GM04503 (cell line): ENCODE measurements at places on chromosomes 3 and 15.

DNA sequence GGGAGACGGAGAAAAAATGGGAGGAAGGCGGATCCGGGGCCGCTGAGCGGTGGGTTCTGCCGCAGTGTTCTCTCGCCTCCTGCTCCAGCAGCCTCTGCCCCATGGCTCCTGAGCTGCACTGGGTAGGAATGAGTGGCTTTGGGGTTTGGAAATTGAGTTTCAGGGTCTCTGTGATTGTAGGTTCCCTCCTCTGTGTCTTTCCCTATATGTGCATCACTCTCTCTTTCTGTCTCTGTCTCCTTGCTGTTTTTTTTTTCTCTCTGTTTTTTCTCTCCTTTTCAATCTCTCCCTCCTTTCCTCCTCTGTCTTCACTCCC lies 1.9 kb downstream of the GRM7 start:
- no peak for DNase-seq

DNA sequence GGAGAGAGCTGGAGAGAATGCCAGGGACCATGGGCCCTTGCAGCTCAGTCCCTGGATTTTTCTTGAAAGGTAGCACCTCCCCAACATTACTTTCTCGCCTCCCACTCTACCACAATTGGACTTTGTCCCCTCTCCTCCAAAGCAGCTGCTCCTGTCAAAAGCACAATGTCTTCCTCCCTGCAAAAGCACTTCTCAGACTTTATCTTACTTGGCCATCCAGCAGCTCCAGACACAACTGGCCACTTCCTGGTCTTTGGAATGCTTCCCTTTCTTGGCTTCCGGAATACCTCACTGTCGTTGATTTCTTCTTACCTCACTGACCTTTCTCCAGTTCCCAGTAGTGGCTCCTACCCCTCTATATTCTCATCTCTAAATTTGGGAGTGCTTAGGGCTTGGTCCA lies 134.6 kb upstream of the PROK2 start:
- no peak for DNase-seq

DNA sequence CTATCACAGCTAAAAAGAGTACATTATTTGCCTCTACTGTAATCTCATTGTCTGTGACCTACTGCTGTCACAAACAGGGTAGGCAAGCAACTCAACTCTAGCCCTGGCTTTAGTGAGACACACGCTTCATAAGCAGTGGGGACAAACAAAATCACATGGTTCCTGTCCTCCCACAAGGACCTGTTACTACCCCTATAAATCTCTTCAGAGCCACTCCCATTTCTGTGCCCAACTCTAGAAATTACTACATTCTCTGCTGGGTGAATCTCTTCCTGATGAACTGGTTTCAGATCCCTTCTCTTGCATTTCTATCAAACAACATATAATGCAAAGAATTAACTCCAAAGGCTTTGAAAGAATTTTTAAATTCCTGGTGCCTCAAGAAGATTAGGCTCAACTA lies 117.3 kb downstream of the DMXL2 start:
- DNase-seq = no peak

DNA sequence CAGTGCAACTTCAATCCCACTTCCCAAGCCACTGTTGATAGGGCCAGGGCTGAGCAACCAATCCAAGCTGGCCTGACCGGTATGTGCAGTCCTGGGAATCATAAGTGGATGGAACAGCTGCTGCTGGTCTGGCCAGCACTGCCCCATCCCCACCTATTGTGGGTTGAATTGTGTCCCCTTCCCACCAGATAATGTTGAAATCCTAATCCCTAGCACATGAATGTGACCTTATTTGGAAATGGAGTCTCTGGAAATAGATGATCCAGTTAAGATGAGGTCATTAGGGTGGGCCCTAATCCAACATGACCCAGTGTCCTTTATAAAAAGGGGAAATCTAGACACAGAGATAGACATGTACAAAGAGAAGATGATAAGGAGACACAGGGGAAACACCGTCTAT lies 13.7 kb upstream of the PDIA5 start:
- no peak for DNase-seq

DNA sequence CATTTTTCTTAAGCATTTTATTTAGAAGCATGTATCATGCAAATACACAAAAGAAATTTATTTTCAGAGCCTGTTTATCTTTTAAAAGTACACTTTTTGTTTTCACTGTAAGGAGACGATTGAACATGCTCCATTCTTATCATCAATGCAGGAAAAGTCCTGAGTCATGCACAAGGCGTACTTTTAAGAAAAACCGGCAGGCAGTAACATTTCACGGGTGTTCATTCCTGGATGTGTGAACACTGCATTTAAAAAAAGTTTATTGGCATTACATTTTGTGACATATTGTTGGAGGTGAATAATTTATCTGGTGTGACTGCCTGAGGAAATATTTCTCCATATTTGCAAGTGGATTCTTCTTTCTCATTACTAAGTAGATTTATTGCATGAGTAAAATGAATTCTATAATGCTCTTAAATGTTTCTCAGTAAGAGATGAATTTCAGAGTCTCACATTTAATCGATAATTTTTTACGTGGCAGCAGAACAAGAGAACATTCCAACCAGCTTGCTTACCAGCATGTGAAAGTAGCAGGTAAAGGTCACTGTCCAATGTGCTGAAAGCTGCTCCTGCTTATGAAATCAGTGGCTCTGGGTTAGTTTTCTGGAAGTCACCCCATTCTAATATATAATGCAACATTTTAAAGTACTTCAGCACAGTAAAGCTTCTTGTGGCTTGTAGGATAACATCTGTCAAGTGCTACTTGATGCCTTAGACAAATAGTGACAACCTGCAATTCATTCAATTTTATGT lies 87.0 kb downstream of the SV2B start:
- no peak for DNase-seq

DNA sequence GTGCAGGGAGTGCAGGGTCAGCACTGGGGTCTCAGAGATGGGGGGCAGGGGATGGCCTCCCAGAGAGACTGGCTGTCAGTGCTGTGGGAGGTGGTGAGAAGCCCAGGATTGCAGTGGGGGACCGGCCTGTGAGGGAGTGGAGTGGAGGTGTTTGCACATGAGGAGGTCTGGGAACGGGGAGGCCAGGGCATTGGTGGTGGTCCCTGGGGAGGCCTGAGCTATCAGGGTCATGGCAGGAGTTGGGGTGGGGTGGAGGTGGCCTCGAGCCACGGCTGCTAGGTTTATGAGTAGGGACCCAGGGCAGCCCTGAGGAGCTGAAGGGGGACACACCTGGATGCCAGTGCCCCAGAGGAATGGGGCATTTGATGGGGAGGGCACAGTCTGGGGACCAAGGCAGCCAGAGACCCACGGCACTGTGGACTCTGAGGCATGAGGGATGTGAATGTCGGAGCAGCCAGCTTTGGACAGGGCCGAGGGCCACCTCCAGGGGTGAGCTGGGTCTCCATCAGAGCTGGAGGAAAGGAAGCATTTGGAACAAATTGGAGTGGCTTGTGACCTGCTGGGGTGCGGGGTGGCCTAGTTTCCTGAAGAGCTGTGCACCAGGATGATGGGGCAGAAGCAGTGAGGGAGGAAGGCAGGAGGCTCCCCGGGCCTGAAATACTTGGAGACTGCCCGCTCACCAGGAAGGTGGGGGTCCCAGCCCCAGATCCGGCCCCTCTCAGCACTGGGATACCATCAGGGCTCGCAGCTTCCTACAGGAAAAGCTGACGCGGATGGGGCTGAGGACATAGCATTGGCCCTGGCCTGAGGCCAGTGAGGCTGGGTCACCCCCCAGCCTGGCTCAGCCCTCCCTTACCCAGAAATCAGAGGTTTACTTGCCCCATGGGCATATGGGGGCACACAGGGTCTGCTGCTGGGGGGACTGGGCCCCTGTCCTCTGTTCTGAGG lies 9.5 kb upstream of the CSPG4 start:
- DNase-seq = no peak

GRCh38 chr15:96361309-96362010 lies 31.0 kb downstream of the NR2F2 start:
- no peak for DNase-seq

DNA sequence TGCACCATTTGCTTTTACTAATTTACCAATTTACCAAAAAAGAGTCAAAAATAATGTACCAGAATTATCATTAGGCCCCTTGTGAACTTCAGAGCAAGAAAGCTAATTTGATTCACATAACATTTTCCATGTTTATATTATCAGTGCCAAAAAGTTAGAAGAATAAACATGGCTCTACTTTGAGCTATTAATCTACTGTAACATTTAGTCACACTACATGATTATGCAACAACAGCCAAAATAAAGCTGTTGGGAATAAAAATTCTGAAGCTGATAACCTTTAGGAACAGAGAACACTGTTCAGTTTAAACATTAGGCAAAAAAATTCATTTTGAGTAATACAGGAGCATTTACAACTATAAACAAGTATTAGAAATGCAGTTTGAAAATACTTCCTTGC lies 63.6 kb downstream of the PROS1 start:
- DNase-seq = no peak

DNA sequence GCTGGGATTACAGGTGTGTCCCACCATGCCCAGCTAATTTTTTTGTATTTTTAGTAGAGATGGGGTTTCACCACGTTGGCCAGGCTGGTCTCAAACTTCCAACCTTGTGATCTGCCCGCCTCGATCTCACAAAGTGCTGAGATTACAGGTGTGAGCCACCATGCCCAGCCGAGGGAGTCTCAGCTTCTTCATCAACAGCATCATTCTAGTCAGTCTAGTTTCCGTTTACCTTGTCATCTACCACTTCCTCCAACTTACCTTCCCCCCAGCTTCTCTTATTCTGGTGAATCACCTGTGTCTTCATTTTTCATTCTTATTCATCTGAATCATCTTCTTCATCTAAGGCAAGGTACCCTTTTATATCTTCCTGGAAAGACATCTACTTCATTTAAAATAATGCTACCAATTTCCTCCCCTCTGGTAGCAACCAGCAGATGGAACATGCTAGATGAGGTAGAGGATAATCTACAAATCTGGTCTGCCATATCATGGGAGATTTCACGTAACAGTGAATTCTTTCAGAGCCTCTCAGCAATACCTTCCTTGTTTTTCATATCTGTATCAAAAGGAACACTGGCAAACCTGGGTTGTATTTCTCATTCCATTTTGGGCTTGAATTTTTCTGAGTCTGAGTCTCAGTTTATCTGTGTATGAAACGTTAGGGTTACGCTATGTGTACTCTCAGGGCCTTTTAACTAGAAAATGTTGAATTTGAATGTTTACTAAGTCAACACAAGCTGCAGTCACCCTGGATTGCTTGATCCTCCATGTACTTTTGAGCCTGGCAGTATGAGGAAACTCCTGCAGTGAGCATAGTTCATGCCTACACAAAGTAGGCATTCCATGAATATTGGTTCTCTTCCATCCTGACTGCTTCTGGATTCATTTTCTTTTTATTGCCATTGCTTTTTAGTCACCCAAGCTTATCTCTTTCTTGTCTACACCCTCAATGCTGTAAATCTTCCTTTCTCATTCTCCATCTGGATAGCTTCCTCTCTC lies 16.8 kb downstream of the LPP start:
- DNase-seq = no peak

DNA sequence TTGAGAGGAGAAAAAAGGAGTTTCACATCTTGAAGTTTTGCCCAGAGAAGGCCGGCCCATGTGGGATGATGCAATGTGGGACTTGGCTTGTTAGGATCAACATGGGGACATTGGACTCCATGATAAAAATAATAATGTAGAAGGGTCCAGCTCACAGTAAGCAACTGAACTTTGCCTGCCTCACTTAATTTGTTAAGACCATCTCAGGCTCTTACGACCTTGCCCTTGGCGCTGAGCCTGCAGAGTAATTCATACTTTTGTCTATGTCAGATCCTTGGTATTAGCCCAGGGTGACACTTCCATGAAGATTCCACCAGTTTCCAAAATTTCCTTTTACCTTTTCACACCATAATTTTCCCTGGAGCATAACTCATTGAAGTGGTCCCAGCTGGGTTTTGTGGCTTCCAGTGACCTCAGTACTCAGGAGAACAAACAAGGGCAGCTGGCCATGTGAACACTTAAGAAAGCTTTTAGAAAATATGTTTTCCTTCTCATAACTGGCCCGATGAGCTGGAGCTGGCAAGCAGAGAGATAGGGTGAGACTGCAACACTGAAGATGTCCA lies 315.4 kb upstream of the RASGRP1 start:
- peak; percentile 88 for DNase-seq

DNA sequence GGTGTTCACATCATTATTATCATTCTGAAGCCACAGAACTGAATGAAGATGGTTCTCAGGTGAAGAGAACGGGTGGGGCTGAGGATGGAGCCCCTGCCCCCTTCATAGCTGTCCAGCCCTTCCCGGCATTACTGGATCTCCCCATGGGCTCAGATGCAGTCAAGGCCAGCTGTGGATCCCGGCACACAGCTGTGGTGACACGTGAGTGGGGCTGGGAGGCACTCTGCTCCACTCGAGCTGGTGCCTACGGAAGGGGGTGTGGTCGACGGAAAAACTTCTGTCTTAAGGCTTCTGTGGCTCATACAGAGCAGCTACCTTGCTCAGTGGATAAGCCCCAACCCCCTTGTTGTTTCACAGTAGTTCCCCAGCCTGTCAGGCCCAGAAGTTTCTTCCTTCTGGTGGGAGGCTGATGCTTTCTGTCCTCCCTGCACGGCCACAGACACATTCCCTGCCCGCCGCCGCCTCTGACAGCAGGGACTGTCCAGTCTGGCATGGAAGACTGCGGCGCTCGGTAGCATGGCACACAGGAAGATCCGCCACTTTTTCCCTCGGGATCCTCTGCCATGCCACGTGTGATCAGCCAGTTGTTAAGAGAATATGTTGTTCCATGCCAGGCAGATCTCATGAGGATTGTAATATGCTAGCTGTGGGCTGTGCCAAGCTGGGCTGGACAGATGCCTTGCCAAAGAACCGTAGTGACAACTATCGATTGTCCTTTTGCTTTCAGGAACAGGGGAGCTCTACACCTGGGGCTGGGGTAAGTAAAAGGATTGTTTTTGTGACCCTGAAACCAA lies 5.8 kb downstream of the RCCD1 start:
- no peak for DNase-seq

DNA sequence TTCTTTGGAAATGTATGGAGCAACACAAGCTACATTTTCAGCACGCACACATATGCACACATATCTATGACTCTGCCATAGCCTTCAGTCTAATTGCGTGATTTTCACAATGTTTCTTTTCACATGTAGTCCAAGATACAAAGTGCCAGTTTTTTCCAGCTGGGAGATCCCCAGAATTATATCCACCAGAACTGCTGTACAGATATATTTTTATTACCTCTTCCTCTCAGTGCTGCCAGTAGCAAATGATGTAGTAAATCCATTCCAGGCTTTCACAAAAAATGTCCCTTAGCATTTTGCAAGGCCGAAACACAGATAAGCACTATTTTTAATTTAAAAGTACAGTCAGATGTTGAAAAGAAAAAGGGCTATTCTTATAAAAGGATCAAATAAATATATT lies 719.8 kb upstream of the SEMA6D start:
- no peak for DNase-seq
